ENCODE measurements at places on chromosomes 7 and 10.

- no peaks in the 10 kb centered on the region for H3K27me3 ChIP-seq
- peaks cover 48% of the 10 kb centered on the region for H3K36me3 ChIP-seq
- H3K4me3 ChIP-seq, result no peak overlapping the region
- no peak for DNase-seq
Observed at GRCh38 chr10:45005284-45005683, 4.6 kb downstream of the ZNF22 start.

GRCh38 chr10:79397051-79397450, 48.4 kb downstream of the ZCCHC24 start:
- peaks cover 3% of the 10 kb centered on the region for H3K27me3 ChIP-seq
- H3K27ac ChIP-seq, result no peak overlapping the region
- no peaks in the 10 kb centered on the region for H3K4me1 ChIP-seq
- no peak for DNase-seq
- no peaks in the 10 kb centered on the region for H3K36me3 ChIP-seq
- no peak overlapping the region for H3K4me3 ChIP-seq

GRCh38 chr7:46290374-46291049, 369.4 kb upstream of the IGFBP3 start:
- H3K36me3 ChIP-seq, result no peaks in the 10 kb centered on the region
- no peak overlapping the region for H3K27ac ChIP-seq
- no peak for DNase-seq
- peaks cover 3% of the 10 kb centered on the region for H3K27me3 ChIP-seq
- H3K4me3 ChIP-seq, result no peak overlapping the region

- no peak overlapping the region for H3K27ac ChIP-seq
- no peak for DNase-seq
- H3K27me3 ChIP-seq, result peaks cover 24% of the 10 kb centered on the region
- H3K4me3 ChIP-seq, result no peak overlapping the region
- H3K4me1 ChIP-seq, result peaks cover 12% of the 10 kb centered on the region
- H3K36me3 ChIP-seq, result no peaks in the 10 kb centered on the region
Observed at GRCh38 chr7:93054975-93055374, 62.8 kb downstream of the SAMD9 start.

Data from activated naive CD8-positive, alpha-beta T cell treated with anti-CD3 and anti-CD28 coated beads for 36 hours (primary cell).